ENCODE measurements at places on chromosomes 11 and 22.

GRCh38 chr11:69702769-69703452, 911 bp downstream of the FGF19 start:
- no peak for DNase-seq

GRCh38 chr11:48014917-48015316, 34.6 kb downstream of the PTPRJ start:
- no peak for DNase-seq

GRCh38 chr11:27388869-27389268, 25.9 kb upstream of the CCDC34 start:
- no peak for DNase-seq

DNA sequence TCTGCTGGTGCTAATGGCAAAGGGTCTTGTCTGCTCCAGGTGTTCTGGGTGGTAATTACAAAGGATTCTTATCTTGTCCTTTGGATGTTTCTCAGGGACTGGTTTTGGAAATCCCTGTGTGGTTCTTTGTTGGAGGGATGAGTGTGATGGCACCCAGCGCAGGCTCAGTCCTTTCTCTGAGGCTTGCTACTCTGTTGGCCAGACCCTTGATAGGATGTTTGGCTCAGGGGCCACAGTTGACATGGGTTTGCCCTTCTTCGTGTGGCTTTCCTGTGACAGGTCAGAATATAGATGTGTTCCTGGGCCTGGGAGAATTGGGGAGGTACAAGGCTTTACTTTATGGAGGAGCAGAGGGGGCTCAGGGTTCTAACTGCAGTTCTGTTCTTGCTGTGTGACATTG, 4.0 kb downstream of the ARHGEF17 start:
- DNase-seq, result no peak

- no peak for DNase-seq
Measured at GRCh38 chr11:61701242-61701886, 21.2 kb downstream of the DAGLA start.

DNA sequence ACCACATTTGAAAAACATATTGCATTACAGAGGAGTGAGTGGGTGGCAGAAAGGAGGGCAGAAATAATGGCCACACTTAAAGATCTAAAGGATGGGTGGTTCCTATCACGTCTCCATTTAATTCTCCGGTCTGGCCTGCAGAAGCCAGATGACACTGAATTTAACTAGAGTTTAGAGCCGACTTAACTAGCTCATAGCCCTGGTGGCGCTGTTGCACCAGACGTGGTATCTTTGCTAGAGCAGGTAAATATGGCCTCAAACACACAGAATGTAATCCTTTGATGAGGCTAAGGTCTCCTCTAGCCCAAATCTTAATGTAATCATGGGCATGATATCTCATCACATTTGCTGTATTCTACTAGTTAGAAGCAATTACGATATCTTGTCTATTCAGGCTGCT, 51.5 kb upstream of the GAL start:
- DNase-seq, result no peak

- no peak for DNase-seq
Measured at GRCh38 chr11:111836721-111837120, 34.7 kb downstream of the ALG9 start.

DNA sequence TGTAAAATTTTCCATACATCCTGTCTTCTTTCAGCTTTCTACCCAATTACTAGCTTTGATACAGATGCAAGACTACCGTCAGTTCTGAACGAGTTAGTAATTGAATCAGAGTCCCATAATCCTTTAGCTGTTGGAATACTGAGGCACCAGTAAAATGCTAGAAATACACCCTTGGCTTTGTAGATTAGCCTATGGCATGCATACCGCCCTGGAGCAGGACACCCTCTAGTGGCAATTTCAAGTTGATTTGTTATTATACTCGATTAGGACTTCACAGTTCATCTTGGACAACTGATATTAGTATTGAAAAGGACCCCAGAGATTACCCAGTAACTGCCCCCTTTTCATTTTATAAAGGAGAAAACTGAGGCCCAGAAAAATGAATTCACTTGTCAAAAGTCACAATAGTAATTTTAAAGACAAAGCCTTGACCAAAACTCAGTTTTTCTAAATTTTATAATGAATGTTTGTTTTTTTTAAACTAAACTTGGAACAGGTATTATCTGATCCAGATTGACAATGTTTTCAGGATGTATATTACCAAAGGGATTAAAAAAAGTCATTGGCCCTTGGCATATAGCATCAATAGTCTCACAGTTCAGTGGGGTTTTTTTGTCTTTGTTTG, 72.6 kb downstream of the HIPK3 start:
- DNase-seq, result no peak

- no peak for DNase-seq
Measured at GRCh38 chr11:126963115-126963514, 37.5 kb downstream of the KIRREL3 start.

DNA sequence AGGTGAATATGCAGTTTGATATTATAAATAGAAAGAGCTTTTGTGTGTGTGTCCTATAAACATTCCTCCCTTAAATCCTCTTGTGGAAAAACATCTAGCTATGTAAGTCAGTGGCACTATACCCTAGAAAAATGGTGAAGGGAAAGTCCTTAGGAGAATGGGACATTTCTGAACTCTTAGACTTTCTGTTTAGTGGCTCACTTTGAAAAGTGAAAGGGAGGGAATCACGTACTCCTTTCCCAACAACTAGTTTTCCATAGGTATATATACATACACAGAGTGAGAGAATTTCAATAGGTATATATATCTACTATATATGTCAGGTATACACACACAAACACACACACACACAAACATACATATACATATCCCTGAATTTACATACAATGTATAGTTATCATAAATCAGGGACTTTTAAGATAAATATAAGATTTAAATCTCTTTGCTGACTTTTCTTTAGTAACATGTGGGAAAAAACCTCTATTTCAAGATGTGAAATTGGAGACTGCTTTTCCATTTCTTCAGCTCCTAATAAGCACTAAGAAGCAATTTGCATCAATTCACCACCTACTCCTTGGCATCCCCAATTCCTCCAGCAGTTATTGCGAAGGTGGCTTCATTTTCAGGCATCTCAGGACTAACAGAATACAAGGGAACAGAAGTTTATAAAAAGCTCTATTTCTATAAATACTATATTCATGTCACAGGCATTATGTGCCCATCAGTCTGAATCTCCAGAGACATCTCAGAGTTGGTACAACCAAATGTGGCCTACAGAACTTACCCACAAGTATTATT, 13.5 kb upstream of the DDX17 start:
- no peak for DNase-seq

DNA sequence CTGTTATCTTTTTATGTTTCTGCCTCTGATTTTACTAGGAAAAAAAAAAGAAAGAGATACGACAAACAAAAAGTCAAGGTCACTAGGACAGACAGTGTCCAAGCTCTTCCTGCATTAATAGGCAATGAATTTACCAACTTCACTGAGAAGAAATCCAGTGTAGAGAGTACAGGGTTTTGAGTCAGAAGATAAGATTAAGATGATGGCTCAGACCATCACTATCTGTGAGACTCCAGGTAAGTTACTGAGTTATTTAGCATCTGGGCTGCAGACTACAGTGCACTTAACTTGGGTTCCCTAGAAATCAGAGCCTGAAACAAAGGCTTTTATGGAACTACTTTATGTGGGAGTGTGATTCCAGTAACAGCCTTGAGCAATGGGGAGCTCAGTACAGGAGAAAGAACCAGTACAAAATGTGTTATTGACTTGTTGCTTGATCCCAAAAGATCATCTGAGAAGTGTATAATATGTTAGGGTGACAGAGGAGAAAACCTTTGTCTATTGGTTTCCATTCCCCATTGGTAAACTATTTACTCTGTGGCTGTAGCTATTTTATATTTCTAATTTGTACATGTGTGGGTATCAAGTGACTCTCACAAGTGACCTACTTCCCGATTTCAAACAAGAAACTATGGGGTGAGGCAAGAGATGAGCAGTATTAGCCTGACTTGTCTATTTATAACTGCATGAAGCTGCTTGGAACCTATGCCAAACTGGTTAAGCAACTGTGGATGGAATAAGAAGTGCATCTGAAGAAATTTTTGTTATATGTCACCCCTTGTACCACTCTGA, 395.8 kb downstream of the RAB38 start:
- no peak for DNase-seq

GRCh38 chr22:37166675-37167066, 17.0 kb upstream of the IL2RB start:
- peak; percentile 72 for DNase-seq

DNA sequence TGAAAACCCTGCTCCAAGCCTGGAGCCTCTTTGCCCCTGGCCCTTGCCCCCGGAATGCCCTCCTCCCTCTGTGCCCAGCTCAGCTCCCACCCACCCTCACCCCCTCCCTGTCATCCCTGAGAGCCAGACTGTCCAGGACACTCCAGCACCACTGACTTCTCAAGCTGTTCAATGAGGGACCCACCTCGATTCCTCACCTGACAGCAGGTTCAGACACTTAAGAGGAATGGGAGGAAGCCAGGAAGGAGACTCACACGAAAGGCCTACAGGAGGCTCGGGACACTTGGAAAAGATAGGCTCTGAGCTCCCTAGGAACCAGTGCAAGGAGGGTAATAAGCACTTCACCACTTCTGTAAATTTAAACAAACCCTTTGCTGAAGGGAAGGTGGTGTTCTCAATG, 35.8 kb downstream of the IGLL5 start:
- DNase-seq, result no peak

DNA sequence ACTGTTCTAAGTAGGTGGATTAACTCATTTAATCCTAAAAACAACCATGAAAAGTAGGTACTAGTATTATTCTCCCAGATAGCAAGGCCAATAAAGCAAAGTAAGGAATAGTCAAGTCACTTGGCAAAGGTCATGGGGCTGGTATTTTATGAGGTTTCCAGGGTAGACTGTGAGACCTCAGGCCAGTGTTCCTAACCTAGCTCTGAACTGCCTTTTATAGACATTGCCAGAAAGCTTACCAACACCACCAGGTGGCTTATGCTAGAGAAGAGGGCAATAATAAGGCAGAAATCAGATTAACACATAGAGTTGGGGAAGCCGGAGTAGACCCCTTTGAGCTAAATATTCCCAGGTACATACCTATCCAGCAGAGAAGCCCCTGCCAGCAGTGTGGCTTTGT, 490.9 kb upstream of the TENM4 start:
- no peak for DNase-seq

GRCh38 chr22:29623553-29624169, 20.2 kb downstream of the NF2 start:
- no peak for DNase-seq

DNA sequence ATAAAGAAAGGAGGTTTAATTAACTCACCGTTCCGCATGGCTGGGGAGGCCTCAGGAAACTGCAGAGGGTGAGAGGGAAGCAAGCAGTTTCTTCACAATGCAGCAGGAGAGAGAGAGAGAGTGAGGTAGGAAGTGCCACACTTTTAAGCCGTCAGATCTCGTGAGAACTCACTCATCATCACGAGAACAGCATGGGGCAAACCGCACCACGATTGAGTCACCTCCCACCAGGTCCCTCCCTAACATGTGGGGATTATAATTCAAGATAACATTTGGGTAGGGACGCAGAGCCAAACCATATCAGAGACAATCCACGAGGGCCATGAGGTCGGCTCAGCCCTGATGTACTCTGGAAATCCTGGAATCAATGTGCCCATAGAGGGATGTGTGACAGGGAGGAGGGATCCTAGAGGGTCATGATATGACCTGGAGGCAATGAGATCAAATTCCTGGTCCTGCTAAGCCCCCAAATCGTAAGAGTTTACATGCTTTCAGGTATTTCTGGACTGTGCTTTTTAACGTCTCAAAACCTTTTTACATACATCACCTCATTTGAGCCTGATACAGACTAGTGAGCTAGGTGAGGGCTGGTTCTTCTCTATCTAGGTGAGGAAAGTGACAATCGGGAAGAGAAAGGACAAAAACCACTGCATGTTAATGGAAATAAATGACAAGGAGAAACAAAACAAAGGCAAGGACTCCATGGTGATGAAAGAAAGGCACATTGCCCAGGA, 19.5 kb upstream of the RASSF10 start:
- no peak for DNase-seq

DNA sequence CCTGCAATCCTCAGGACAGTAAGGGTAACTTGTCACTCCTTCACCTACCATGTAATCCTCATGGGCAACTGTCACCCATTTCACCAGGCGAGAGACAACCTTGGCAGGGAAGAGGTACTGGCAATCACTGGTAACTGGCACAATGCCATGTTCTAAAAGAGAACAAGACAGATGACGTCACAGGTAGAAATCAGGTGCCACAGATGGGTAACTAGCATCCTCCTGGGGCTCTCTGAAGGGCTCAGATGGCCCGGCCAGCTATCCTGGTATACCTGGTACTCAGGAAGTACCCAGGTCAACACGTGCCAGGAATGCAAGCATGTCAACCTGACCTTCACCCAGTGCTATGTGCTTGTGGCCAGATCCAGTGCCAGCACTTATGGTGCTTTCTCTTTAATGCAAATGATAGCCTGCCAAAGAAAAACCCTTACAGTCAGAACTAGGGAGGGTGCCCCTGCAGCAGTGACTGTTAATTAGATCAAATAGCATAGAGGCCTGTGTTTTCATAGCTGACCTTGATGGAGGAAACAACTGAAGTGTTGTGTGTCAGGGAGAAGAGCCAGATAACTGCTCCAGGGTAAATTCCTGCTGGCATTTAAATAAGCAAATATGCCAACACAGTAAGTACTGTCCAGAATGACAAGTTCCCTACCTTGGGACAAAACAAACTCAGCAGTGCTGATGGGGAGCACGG, 36.2 kb downstream of the THOC5 start:
- DNase-seq, result no peak

DNA sequence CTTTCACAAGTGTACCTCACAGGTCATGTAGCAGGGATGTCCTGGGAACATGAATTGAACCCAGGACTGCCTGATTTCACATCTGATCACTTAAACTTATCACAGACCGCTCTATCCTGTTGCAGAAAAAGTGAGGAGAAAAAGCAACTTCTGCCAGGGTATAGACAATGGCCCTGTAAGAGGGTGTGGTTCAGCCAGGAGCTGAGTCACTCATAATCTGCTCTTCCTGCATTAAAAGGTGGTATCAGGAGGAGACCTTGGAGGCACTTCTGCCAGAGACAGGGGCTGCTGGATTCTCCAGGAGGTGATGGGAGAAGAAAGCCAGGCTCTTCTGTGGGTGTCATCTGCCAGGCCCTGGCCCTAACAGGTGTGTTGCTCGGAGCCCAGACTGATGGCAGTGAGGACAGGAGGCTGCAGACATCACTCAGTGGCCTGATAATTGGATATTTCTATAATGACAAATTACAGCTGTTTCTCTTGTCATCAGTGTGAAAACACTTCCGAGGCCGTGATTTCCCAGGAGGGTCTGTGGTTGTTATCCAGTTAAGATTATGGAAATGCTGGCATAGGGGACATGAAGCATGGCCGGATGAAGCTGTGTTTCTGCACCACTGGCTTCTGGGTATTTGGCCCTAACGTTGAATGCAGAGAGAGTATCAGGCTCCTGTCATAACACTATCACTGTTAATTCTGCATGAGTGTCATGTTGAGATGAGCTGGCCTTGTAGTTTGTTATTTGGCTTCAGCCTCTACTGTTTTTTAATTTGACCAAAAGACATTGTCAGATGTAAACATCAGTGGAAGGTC, 125.1 kb upstream of the ZBED5 start:
- no peak for DNase-seq
